ENCODE measurements at places on chromosomes 13 and 19.

DNA sequence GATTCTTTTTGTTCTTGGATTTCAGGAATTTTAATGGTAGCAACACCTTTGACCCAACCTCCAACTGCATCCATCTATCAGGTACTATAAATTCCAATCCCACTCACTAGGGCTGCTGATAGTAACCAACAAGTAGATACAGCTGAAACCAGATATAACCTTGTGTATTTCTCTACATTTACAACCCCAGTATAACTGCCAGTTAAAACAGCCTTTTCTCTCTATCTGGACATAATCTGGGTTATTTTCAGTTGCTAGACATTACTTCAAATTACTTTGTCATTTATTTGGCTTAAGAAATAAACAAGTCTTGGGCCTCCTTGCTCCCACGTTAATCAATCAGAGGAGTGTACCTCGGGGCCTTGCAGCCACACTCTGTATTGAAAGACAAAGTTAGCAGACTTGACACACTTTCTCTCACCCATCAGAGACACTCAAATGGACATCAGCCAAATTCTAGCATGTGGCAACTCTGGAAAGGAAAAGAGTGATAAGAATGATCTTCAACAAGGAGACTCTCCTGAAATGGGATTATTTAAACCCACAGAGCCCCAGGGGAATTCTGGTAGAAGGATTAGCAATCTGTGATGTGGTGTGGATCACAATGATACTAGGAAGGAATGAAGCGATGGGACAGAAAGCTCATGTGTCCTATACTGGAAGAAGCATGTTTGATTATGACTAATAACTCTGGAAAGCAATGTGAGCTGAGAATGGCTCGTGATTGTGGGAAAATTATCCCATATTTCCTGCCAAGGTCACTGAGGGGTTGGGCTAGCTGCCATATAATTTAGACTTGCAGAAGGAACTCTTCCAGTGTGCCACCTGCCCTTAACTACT, 157.5 kb downstream of the FLT1 start:
- DNase-seq: no peak

GRCh38 chr19:4278010-4278409, 1.1 kb upstream of the SHD start:
- no peak for DNase-seq

DNA sequence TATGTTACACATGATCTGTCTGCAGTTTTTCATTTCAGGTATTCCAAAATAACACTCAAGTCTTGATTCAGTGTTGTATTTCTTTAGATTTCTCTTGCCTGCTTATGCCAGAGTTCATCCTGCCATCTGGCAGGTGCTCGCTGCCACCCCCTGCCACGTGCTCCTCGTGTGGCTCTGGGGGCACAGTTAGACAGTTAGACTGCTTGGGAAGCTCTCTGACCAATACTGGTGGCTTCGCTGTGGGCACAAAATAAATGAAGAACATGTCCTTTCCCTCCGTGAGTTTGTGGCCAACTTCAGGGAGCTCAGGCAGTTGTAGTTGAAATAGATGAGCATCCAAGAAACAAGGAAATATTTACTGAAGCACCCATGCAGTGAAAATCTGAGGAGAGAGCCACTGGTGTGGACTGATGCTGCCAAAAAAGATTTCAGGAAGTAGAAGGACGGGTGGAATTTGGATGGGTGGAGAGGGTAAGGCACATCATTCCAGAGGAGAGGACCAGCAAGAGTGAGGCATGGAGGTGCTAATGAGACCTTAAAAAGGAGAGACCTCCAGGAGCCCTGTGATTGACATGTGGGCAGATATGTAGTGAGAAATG, 37.5 kb upstream of the GPR183 start:
- no peak for DNase-seq

DNA sequence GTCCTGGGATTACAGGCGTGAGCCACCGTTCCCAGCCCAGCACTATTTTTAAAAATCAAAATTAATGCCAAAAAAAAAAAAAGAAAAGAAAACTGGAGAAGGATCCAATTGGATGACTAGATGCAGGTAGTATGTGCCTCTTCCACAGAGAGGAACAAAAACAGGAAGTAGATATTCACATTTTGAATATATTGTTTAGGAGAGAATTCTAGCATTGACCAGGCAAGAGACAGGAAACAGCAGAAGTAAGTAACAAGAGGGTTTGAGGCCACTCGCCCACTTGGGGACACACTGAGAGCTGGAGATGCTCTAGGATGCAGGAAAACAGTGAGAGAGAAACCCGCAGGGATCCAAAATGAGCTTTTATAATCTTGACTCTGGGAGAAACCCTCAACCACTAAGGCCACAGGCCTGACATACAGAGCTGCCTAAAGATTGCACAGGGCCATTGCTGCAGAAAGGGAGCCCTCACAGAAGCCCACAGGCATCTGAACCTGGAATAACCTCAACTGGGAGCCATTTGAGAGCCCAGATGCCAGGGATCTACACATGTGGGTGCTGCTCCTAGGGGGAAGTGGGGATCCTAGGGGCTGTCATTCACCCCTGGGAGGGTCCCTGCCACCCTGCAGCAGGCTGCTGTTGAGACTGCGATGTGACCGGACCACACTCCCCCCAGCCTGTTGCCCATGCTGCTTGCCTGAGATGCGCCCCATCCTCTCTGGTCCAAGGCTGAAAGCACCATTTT, 28.2 kb downstream of the IGFL2 start:
- no peak for DNase-seq

DNA sequence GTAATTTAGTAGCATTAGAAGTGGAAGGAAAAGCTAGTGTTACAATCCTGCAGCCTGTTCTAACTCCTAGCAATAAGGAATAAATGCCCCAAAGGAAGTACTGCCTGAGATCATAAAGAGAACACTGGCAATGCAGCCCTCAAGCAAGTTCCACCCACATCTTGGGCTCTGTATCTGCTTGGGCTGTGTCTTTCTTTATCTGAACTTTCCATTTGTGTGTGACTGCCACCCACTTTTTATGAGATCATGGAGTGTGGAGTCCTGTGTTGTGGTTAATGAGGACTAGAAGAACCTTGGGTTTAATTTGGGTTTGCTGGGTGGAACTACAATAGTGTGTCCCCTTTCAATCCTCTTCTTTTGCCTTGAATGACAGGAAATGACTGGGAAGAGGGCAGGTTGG, 38.2 kb downstream of the RFXAP start:
- no peak for DNase-seq

DNA sequence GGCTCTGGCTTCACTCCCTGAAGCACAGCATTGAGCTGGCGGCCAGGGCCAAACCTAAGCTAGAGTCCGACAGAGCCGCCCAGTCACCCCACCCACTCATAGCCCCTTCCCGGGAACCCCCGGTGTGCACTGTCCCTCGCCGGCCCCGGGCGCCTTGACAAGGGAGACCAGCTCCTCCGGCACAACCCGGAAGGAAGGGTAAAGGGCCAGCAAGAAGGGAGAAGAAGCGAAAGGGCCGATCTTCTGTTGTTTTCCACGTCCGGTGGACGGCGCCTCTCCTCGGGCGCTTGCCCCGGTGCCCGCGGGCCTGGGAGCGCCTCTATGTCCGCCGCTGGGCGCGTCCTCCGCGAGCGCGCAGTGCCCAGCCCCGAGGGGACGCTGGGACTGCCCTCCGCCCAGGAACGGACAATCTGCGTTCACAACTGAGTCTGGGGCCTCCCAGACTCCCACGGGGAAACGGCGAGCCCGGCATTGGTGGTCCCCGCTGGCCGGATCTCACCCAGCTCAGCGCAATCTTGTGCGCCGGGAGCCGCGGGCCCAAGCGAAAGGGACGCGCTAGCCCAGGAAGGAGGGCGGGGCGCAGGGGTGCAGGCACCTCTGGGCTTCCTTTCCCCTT, 172.5 kb upstream of the MIR17HG start:
- DNase-seq: no peak

- no peak for DNase-seq
Measured at GRCh38 chr13:97120346-97120745, 101.8 kb upstream of the MBNL2 start.

GRCh38 chr19:1862424-1863327, 703 bp downstream of the KLF16 start:
- DNase-seq: no peak

Data from GF-D8 (cell line).